H7 (cell line): ENCODE measurements at places on chromosomes 5 and 9. TPM values are rescaled to one million over a fixed set of nuclear protein-coding genes. Genes with fewer than 3 reads are reported as not detected.
A peak's percentile ranks its signal among the peaks of the same experiment; 100 is the strongest.

DNA sequence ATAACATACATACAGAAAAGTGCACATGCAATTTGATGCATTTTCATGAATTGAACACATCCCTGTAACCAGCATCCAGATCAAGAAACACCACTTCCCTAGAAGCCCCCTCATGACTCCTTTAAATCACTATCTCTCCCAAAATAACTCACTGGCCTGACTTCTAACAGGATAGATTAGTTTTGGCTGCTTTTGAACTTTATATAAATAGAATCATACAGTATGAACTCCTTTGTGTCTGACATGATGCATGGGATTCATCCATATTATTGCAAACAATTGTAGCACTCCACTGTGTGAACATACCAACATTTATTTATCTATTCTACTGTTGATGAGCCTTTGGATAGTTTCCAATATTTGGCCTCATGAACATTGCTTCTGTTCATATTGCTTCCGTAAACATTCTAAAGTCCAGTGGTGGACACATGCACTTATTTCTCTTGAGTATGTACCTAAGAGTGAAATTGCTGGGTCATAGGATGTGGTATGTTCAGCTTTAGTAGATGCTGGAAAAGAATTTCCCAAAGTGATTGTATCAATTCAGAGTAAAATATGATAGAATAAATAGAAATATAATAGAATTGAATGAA is 148.7 kb upstream of the GDNF start:
- no peak for DNase-seq

DNA sequence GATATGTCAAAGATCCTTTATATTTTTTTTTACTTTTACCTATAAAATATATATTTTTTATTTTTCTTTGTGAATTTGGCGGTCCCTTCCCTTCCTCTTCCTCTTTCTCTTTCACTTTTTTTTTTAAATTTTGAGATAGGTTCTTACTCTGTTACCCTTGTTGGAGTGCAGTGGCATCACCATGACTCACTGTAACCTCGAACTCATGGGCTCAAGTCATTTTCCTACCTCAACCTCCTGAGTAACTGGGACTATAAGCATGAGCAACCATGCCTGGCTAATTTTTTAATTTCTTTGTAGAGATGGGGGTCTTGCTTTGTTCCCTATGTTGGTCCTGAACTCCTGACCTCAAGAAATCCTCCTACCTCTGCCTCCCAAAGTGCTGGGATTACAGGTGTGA is 258.0 kb upstream of the CLINT1 start:
- no peak for DNase-seq

GRCh38 chr9:71608021-71608420 is 160.3 kb downstream of the CEMIP2 start:
- no peak for DNase-seq

DNA sequence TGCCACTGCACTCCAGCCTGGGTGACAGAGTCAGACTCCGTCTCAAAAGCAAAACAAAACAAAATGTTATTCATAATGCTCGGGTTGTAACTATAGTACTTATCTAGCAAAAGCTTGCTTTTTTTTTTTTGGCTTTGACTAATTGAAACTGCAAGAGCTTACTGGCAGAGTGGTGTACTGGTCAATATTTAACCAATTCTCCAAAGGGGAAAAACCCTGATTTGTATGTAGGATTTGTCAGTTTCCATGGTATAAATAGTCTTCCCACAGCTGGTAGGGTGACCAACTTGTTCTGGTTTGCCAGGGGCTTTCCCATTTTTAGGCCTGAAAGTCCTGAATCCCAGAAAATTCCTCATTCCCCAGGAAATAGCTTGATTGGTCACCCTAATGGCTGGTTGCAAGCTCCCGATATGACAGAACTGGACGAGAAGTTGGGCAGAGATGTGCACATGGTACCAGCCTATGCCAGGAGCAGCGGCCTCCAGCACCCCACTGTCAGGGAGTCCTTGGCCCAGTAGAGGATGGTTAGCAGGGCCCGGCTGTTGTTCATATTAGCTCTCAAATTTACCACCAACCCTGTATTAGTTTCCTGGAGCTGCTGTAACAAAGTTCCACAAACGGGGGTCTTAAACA is 58.0 kb downstream of the FXN start:
- DNase-seq, result no peak

- DNase-seq, result peak; percentile 81
These were observed 6.3 kb downstream of the SLC12A7 start for GRCh38 chr5:1105350-1106265.

DNA sequence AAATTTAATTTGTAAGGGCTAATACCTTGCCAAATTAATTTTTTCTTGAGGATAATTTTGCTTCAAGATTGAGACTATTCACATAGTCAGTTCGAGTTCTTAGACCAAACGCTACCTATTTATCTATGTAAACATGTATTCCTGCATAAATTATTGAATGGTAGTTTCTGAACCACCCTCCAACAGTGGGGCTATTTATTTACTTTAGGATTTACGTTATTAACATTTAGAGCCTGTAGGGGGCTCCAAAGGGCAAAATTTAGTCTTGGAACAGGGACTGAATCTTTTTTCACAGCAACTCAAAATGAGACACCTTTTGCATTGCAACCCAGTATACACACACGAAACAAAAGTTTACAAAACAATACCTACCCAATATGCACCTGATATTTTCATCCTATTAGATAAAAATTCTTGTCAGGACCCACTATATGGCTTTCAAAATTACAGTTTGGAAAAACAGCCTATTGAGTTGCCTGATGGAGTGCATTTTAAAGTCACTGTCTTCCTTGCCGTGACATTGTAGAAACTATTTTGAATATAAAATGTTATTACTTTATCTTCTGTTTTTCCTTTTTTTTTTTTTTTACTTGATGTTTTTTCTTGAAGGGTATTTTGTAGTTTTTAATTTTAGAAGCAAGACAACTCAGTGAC is 47.1 kb upstream of the POU4F3 start:
- DNase-seq, result peak; percentile 33

PCDHGC4 gene
- total RNA-seq, result 9.9 and 12.5 TPM in 2 replicates

C9orf72 gene
- 16.5 and 27.6 TPM in 2 replicates for total RNA-seq

SLC45A2 gene
- 0.14 TPM in 1 of 2 replicates, not detected in the other for total RNA-seq

BTF3 gene
- 347 and 420 TPM in 2 replicates for total RNA-seq
